Mucosa of gallbladder (tissue), 1 donor: ENCODE measurements at places on chromosomes 2 and 18. TPM values are rescaled to one million over a fixed set of nuclear protein-coding genes. Genes with fewer than 3 reads are reported as not detected.

Gene SERPINB4
- total RNA-seq: not detected

Gene VWA3B
- 0.58 TPM for total RNA-seq

Gene HAT1
- 24.3 TPM for total RNA-seq

Gene ARMC9
- 19.2 TPM for total RNA-seq

Gene TGOLN2
- total RNA-seq: 237 TPM

Gene UBXN4
- 106 TPM for total RNA-seq

Gene KIAA1328
- total RNA-seq: 5.7 TPM
